ENCODE measurements at places on chromosomes 3 and 15.

DNA sequence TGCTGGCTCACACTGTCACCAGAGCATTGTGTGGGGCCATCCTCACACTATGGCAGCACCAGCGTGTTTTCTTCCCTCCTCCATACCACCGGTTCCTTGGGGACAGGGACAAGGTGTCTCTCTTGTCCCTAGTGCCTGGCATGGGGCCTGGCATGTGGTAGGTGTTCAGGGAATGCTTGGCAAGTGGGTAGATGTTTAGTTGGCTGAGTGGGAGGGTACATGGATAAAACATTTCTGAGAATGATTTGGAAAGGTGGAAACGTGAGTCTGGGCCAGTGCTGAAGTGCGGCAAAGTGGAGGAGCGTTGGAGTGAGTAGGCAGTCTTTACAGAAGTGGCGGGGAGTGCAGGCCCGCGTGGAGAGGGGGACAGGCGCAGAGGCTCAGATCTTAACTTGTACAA is 15.0 kb downstream of the SNAPC5 start:
- no peaks in the 10 kb centered on the region for H3K27me3 ChIP-seq
- H3K4me3 ChIP-seq: no peak overlapping the region
- DNase-seq: no peak
- H3K36me3 ChIP-seq: peaks cover 25% of the 10 kb centered on the region

GRCh38 chr15:78006567-78007205 is 70.8 kb downstream of the TBC1D2B start:
- peaks cover 26% of the 10 kb centered on the region for H3K36me3 ChIP-seq
- no peak for DNase-seq
- H3K4me1 ChIP-seq: peaks cover 17% of the 10 kb centered on the region
- no peak overlapping the region for H3K4me3 ChIP-seq

DNA sequence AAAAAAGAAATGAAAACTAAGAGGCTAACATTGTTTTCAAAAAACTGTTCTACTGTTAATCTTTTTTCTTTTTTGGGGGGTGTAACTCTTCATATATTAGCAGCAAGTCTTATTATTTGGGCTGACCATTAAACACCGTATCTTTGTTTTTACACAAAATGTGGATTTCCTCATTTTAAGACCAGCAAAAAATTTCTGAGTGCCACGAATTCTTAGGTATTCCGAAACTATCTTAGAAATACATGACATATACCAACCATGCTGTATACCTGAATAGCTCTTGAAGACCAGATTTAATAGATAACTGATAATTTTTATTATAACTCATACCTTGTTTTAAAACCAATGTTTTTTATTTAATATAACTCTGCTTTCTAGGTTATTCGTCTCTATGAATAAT is 620 bp upstream of the TTC23 start:
- peak overlapping the region; percentile 84 for H3K27ac ChIP-seq
- no peak for DNase-seq
- H3K27me3 ChIP-seq: no peaks in the 10 kb centered on the region
- peak overlapping the region; percentile 76 for H3K4me3 ChIP-seq
- no peaks in the 10 kb centered on the region for H3K36me3 ChIP-seq

- H3K4me3 ChIP-seq: no peak overlapping the region
- DNase-seq: no peak
- H3K27me3 ChIP-seq: no peaks in the 10 kb centered on the region
- H3K4me1 ChIP-seq: no peaks in the 10 kb centered on the region
These were observed 445.4 kb downstream of the EPHB1 start for GRCh38 chr3:135240426-135240825.

DNA sequence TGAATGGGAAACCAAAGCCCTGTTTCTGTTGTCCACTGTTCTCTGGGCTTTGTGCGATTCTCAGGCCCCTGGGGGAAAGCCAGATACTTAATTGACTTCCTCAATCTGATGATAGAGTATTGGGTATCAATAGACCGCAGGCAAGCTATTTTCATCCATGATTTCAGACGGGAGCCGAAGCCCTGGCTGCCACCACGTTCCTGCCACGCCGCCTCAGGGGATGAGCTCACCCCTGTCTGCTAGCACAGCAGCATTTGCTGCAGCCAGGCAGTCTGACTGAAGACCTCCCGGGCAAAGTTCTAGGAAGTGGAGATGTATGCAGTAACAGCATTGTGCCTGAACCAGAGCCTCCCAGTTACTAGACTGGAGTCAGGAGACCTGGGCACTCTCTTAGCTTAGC is 69.8 kb downstream of the ISG20 start:
- no peak for DNase-seq
- no peaks in the 10 kb centered on the region for H3K36me3 ChIP-seq
- no peak overlapping the region for H3K27ac ChIP-seq
- H3K27me3 ChIP-seq: peaks cover 3% of the 10 kb centered on the region

- DNase-seq: no peak
- H3K27me3 ChIP-seq: no peaks in the 10 kb centered on the region
- H3K4me3 ChIP-seq: no peak overlapping the region
- no peaks in the 10 kb centered on the region for H3K4me1 ChIP-seq
These were observed 269.8 kb upstream of the ADAMTS9 start for GRCh38 chr3:64957408-64958198.

DNA sequence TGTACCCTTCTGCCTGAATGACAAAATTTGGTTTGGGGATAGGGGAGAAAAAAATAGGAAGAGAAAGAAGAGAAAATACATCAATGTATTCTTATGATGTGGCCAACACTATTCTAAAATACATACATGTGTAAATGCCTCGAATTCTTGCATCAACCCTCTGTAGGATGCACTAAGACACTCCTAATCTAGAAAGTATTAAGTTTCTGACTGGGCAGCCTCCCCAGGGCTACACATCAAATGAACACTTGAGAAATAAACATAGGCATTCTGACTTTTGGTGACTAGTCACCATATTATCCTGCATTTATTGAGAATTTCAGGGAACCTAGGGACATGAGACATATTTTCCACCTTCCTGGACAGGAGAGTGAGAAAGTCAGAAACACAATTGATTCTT is 109.2 kb downstream of the CPNE4 start:
- H3K4me1 ChIP-seq: no peaks in the 10 kb centered on the region
- no peak overlapping the region for H3K4me3 ChIP-seq
- H3K36me3 ChIP-seq: no peaks in the 10 kb centered on the region
- H3K27me3 ChIP-seq: no peaks in the 10 kb centered on the region
- DNase-seq: no peak
- no peak overlapping the region for H3K27ac ChIP-seq

- no peaks in the 10 kb centered on the region for H3K36me3 ChIP-seq
- no peak for DNase-seq
- no peaks in the 10 kb centered on the region for H3K27me3 ChIP-seq
- no peaks in the 10 kb centered on the region for H3K4me1 ChIP-seq
- no peak overlapping the region for H3K4me3 ChIP-seq
- no peak overlapping the region for H3K27ac ChIP-seq
These were observed 14.8 kb upstream of the NPTN start for GRCh38 chr15:73648014-73648295.

DNA sequence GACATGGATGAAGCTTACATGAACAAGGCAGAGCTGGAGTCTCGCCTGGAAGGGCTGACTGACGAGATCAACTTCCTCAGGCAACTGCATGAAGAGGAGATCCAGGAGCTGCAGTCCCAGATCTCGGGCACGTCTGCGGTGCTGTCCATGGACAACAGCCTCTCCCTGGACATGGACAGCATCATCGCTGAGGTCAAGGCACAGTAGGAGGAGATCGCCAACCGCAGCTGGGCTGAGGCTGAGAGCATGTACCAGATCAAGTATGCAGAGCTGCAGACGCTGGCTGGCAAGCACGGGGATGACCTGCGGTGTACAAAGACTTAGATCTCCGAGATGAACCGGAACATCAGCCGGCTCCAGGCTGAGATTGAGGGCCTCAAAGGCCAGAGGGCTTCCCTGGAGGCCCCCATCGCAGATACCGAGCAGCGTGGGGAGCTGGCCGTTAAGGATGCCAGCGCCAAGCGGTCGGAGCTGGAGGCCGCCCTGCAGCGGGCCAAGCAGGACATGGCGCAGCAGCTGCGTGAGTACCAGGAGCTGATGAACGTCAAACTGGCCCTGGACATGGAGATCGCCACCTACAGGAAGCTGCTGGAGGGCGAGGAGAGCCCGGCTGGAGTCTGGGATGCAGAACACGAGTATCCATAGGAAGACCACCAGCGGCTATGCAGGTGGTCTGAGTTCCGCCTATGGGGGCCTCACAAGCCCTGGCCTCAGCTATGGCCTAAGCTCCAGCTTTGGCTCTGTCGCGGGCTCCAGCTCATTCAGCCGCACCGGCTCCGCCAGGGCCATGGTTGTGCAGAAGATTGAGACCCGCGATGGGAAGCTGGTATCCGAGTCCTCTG is 77.6 kb downstream of the CLDN11 start:
- no peak overlapping the region for H3K4me3 ChIP-seq
- H3K27ac ChIP-seq: no peak overlapping the region
- H3K36me3 ChIP-seq: no peaks in the 10 kb centered on the region
- 0 out of 2 replicates have a peak, but pooled peaks cover 2% of the 10 kb centered on the region for H3K27me3 ChIP-seq

- no peak for DNase-seq
- H3K36me3 ChIP-seq: no peaks in the 10 kb centered on the region
These were observed 105.5 kb downstream of the SEMA5B start for GRCh38 chr3:122921791-122922651.

GRCh38 chr3:151387842-151388241 is 3.3 kb upstream of the P2RY12 start:
- H3K27ac ChIP-seq: no peak overlapping the region
- no peaks in the 10 kb centered on the region for H3K27me3 ChIP-seq
- DNase-seq: no peak
- H3K4me3 ChIP-seq: no peak overlapping the region
- no peaks in the 10 kb centered on the region for H3K36me3 ChIP-seq
- H3K4me1 ChIP-seq: peaks cover 13% of the 10 kb centered on the region

- H3K36me3 ChIP-seq: no peaks in the 10 kb centered on the region
- no peak overlapping the region for H3K27ac ChIP-seq
- H3K27me3 ChIP-seq: no peaks in the 10 kb centered on the region
- H3K4me1 ChIP-seq: no peaks in the 10 kb centered on the region
- no peak for DNase-seq
- no peak overlapping the region for H3K4me3 ChIP-seq
These were observed 3.4 kb upstream of the UNC13C start for GRCh38 chr15:53974813-53975212.

DNA sequence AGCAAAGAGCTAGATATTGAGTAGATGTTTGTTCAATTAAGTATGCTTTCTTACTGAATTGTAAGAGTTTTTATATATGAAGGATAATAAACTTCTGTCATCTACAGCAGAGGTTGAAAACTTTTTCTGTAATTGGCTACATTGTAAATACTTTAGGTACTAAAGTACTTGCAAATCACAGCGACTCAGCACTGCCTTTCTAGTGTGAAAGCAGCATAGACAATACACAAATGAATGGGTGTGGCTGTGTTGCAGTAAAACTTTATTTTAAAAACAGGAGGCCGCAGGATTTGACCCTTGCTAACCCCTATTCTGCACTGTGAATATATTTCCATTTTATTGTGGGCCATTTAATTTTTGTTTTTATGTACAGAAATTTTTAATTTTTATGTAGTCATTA is 104.3 kb upstream of the TMC3 start:
- no peak overlapping the region for H3K4me3 ChIP-seq
- no peak overlapping the region for H3K27ac ChIP-seq
- H3K36me3 ChIP-seq: no peaks in the 10 kb centered on the region

- H3K27me3 ChIP-seq: no peaks in the 10 kb centered on the region
- H3K36me3 ChIP-seq: peaks cover 19% of the 10 kb centered on the region
- no peak overlapping the region for H3K4me3 ChIP-seq
- H3K4me1 ChIP-seq: peaks cover 48% of the 10 kb centered on the region
- no peak for DNase-seq
- H3K27ac ChIP-seq: no peak overlapping the region
These were observed 16.3 kb downstream of the BMF start for GRCh38 chr15:40092256-40092978.

DNA sequence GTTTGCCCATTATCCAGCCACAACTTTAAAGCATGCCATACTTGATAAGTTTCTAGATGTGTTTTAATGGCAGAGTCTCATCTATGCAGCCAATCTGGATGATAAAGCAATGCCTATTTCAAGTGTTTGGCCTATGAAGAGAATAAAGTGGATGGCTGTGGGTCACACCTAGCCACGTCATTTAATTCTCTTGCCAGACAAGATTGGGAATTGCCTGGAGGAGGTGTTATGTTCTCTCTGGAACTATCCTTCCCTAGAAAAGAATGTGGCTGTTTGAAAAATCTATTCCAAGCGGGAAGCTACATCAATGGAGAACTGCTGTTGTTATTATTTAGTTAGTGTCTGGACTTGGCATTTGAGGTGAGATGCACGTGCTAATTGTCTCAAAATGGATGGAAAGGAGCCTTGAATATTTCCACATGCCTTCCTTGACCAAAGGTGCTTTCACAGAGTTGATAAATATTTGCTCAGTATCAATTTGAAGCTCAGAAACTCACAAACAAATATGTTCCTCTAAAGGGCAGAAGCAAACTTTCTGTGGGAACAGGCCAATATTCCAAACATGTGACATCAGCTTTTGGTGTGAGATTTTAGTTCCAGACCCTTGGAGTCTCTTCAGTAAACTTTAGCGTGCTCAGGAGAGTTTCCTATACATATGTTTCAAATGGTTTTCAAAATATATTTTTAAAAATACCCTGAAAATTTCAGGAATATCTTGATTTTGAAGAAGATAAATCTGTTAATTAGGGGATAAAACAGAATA is 510.6 kb upstream of the SGO1 start:
- no peaks in the 10 kb centered on the region for H3K36me3 ChIP-seq
- no peaks in the 10 kb centered on the region for H3K4me1 ChIP-seq
- no peak for DNase-seq
- no peaks in the 10 kb centered on the region for H3K27me3 ChIP-seq
- no peak overlapping the region for H3K4me3 ChIP-seq
- no peak overlapping the region for H3K27ac ChIP-seq

DNA sequence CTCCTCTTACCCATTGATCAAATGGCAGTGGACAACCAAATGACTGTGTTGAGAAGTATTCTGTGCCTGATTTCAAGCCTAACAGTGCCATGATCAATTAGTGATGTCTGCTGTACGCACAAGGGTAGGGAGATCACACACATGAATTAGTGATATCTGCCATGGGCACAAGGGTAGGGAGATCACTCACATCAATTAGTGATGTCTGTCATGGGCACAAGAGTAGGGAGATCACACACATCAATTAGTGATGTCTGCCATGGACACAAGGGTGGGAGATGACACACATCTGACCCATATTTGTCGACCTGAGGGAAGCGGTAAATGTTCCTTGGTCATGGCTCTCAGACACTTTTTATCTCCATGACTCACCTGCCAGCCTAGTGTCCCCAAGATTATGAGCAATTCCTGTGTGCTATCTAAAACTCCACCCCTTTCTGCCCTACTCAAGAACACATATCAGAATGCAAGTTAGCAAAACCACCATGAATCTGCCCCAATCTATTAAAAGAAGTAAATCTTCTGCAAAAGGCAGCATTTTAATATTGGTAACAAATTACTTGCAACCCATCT is 165.0 kb downstream of the NTRK3 start:
- H3K4me1 ChIP-seq: no peaks in the 10 kb centered on the region
- no peaks in the 10 kb centered on the region for H3K36me3 ChIP-seq
- no peak for DNase-seq
- no peaks in the 10 kb centered on the region for H3K27me3 ChIP-seq
- H3K27ac ChIP-seq: no peak overlapping the region
- no peak overlapping the region for H3K4me3 ChIP-seq

GRCh38 chr15:85874236-85874635 is 79.5 kb upstream of the KLHL25 start:
- no peak for DNase-seq
- H3K36me3 ChIP-seq: no peaks in the 10 kb centered on the region
- H3K4me3 ChIP-seq: no peak overlapping the region
- H3K4me1 ChIP-seq: no peaks in the 10 kb centered on the region

GRCh38 chr15:59746777-59747176 is 57.7 kb upstream of the BNIP2 start:
- no peaks in the 10 kb centered on the region for H3K4me1 ChIP-seq
- H3K27me3 ChIP-seq: no peaks in the 10 kb centered on the region
- no peak overlapping the region for H3K4me3 ChIP-seq
- H3K27ac ChIP-seq: no peak overlapping the region
- DNase-seq: no peak

Measured in GM12878 (cell line).